Naive thymus-derived CD4-positive, alpha-beta T cell (primary cell): ENCODE measurements at places on chromosomes 7 and 10. TPM values are rescaled to one million over a fixed set of nuclear protein-coding genes. Genes with fewer than 3 reads are reported as not detected.

- DNase-seq = no peak
Observed at GRCh38 chr7:571718-572415, 52.2 kb upstream of the PDGFA start.

Gene GRID2IP
- total RNA-seq = 1.5 TPM

GRCh38 chr7:143367972-143368371 lies 5.5 kb upstream of the FAM131B start:
- DNase-seq = no peak

Gene ANKRD61
- total RNA-seq = not detected

Gene GRM3
- not detected for total RNA-seq

Gene BEND7
- total RNA-seq = 0.17 TPM

- DNase-seq = no peak
Observed at GRCh38 chr10:17256051-17256450, 28.0 kb downstream of the VIM start.

Gene INA
- total RNA-seq = not detected

DNA sequence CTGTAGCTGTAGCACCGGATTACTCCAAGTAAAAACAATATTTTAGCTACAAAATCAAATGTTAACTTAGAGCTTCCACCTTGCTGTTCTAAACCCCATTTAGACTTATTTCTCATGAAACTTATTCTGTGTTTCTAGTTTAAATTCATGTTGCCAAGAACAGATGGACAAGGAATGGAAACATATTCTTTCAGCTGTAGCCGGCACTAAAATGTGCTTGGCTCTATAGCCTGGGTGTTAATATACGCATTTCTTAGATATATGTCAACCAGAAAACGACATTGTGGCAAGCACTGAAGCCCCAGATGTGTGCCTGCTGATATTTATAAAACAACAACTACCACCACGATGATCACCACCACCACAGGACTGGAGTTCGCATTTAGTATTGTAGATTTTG lies 190.3 kb upstream of the ETV1 start:
- DNase-seq = no peak

Gene RBM20
- 0.40 TPM for total RNA-seq

DNA sequence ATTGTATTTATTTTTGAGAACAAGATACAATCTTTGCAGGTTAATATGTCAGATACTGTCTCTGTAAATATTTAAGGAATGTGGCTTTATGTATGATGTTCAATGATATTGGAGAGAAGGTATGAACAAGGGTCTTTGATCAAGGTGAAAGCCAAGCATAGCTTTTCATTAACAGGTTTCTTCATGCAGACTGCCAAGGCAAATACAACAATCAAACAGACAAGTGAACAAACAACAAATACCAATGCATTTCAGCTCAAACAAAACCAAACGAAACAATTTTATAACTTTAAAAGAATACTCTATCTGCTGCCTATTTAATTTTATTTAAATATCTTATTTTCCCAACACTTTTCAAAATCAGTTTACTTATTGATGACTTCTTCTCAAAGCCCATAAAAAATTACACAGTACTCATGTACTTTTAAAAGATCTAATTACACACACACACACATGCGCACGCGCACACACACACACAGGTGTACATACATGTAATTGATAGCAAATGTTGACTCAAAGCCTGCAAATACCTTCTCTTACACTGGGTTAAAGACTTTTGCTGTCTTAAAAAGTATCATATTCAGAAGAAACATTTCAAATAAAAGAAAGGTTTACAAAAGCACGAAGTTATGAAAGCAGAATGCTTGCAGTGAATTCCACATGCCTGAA lies 201.1 kb upstream of the CCDC6 start:
- no peak for DNase-seq

DNA sequence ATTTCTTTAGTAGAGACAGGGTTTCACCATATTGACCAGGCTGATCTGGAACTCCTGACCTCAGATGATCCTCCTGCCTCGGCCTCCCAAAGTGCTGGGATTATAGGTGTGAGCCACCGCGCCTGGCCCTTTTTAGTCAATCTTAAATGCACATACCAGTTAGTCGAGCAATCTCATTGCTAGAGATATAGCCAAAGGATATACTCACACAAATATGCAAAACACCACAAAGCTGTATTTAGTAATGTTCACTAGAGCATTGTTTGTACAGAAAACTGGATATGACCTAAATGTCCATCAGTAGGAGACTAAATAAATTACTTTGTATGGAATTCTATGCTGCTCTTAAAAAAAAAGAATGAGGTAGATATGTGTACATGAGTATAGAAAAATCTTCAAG lies 24.5 kb upstream of the IL6 start:
- DNase-seq = no peak

DNA sequence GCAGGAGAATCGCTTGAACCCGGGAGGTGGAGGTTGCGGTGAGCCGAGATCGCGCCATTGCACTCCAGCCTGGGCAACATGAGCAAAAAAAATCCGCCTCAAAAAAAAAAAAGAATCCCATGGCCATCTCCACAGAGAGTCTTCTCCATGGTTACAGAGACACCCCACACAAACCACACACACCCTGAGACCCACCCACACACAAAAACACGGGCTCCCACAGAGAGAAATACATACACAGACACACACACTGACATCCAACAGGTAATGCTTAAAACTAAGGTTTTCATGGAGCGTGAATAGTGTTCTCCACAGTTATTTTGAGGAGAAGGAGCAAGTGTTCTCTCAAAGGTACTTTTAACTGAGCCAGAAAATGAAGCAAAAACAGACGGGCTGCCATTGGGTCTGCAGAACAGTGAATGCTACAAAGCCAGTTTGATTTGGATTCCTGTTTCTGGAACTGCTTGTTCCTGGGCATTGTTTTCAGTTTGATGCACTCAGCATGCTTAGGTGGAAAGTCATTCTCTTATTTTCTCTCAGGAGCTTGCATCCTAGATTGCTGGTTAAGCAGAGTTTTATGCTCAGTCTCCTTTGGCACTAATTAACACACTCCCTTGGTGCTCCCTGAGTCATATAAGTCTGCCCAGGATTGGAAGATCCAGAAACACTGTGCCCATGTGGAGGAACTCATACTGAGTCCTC lies 15.4 kb downstream of the AHCYL2 start:
- no peak for DNase-seq

- peak; percentile 39 for DNase-seq
Observed at GRCh38 chr7:143299840-143300239, 11.7 kb downstream of the CASP2 start.

DNA sequence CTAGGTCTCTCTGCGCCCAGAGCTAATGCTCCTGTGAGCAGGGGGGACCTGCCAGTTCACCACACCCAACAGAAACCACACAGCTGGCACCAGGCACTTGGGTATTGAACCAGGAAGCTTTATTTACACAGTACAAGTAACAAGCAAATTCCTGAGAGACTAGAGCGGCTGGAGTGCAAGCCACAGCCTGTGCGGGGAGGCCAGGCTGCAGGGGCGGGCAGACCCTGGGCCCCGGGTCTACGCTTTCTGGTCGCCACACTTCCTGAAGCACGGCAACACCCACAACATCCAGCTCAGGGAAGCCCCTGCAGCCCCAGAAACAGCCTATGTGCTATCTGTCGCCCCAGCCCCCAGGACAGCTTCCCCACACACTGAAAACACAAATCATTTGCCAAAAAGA lies 125.0 kb downstream of the FAM53B start:
- DNase-seq = no peak
